ENCODE measurements at places on chromosomes 16 and 17.

- DNase-seq, result peak; percentile 94
Measured at GRCh38 chr16:23423496-23424049, 29.4 kb downstream of the COG7 start.

DNA sequence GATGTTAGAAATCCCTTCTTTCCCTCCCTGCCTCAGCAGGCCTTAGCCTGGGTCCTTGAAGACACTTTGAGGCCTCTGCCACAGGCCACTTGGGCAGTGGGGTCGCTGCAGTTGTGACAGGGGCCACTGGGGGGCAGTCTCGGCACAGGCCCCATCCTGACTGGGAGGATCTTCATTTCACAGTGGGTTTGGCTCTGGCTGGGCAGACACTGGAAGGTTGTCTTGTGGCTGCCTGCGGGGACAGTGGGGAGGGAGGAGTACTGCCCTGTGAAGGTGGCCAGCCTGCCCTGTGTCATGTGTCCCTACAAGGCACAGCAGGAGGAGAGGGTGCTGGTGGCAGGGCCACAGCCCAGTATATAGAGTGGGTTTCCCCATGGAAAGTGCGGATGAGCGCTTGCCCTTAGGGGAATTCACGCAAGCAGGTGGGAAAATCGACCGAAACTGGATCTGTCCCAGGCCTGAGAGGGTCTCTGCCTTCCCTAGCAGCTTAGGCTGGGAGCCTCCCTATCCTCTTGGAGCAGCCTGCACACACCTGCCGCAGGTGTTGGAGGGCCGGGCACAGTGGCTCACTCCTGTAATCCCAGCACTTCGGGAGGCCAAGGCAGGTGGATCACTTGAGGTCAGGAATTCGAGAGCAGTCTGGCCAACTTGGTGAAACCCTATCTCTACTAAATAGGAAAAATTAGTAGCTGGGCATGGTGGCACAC lies 28.8 kb downstream of the GINS2 start:
- peak; percentile 69 for DNase-seq

GRCh38 chr17:32187271-32187670 lies 45.0 kb downstream of the RHOT1 start:
- DNase-seq, result peak; percentile 62

GRCh38 chr17:32880671-32881453 lies 3.9 kb upstream of the MYO1D start:
- no peak for DNase-seq

GRCh38 chr17:14304222-14304772 lies 3.4 kb downstream of the HS3ST3B1 start:
- DNase-seq, result no peak

DNA sequence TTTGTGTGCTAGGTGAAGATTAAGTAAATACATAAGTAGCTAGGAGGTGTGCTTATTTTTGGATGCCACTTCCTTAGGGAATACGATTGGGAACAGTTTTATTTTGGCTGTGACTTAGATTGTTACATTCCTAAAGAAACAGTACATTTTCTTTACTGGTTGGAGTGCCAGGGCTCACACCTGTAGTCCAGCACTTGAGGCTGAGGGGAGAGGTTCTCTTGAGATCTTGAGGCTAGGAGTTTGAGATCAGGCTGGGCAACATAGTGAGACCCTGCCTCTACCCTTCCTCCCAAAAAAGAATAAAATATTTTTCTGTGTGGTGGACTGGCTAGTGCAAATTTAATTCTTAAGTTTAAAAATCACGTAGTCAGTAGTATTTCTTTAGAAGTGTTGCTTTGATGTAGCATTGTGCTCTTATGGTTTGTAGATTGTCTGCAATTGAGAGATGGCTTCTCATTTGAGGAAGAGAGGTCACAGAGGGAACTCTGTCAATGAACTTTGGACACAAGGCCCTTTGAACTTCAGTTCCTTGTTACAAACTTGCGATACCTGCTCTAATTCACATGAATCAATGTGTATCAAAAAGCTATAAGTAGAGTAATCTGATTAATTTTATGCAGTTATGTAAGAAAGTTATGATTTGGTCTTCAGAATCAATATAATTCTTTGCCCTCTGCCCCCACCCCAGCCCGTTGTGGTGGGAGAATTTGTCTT lies 7.1 kb downstream of the HAPSTR1 start:
- DNase-seq, result no peak

- peak; percentile 79 for DNase-seq
Measured at GRCh38 chr17:41717408-41718286, 5.5 kb downstream of the GAST start.

- DNase-seq, result no peak
Measured at GRCh38 chr17:35942588-35943186, 826 bp downstream of the LYZL6 start.

DNA sequence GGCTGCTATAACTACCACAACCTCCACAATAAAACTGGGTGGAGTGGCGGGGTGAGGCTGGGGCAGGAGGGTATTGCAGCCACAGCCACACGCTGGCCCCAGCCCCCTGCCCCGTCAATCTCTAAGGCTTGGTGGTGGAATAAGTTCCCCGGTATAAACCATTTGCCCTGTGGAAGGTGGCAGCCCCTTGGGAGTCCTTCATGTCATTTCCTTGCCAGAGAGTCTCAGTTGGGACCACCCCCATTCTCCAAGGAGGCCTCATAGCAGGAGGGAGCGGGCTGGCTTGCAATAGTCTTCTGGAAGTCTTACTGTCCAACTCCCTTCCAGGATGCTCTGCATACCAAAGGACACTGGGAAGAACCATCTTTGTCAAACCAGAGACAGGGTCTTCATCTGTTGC lies 19.4 kb downstream of the CD300A start:
- DNase-seq, result no peak

- DNase-seq, result peak; percentile 72
Measured at GRCh38 chr17:36533935-36534839, 481 bp downstream of the MYO19 start.
